ENCODE measurements at places on chromosomes 6 and 20.
A peak's percentile ranks its signal among the peaks of the same experiment; 100 is the strongest.

GRCh38 chr6:119073307-119074051, 5.0 kb downstream of the FAM184A start:
- DNase-seq: no peak

- no peak for DNase-seq
Observed at GRCh38 chr6:158357570-158358216, 45.4 kb downstream of the TULP4 start.

DNA sequence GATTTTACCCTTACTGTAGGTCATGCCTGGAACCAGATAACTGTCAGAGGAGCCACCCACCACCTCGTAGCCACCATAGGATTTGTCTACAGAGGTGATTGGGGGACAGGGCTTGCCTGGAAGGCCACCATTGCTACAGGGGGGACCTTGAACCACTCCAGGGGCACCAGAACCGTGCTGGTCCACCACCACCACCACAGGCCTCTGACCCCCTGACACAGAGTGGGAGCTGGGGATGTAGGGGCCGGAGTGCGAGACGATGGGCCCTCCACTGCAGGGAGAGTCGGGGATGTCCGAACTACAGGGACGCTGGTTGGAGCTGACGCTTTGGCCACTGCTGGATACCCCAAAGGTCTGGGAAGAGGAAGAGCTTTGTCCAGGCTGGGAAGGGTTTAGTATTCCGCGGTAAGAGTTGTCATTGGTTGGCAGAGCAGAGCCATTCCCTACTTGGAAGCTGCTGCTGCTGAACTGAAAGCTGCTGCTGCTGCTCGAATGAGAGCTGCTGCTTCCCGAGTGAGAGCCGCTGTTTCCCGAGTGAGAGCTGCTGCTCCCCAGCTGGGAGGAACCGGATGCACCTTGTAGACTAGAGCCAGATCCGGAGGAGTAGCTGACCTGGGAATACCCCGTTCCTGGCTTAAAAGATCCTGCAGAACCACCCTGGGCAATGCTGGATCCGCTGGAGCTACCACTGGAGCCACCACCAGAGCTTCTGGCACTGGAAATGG, 2.2 kb downstream of the PSORS1C1 start:
- DNase-seq: no peak

DNA sequence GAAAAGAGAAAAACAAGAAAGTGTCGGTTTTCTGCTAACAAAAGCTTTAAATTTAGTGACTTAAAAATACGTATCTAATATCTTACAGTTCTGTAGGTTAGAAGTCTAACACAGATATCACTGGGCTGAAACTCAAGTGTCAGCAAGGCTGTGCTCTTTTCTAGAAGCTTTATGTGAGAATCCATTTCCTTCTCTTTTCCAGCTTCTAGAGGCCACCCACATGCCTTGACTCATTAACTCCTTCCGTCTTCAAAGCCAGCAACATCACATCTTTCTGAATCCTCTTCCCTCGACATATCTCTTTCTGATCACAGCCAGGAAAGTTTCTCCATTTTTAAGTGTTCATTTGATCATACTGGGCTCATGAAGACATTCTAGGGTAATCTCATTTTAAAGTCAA, 262.0 kb downstream of the MAFB start:
- DNase-seq: no peak

DNA sequence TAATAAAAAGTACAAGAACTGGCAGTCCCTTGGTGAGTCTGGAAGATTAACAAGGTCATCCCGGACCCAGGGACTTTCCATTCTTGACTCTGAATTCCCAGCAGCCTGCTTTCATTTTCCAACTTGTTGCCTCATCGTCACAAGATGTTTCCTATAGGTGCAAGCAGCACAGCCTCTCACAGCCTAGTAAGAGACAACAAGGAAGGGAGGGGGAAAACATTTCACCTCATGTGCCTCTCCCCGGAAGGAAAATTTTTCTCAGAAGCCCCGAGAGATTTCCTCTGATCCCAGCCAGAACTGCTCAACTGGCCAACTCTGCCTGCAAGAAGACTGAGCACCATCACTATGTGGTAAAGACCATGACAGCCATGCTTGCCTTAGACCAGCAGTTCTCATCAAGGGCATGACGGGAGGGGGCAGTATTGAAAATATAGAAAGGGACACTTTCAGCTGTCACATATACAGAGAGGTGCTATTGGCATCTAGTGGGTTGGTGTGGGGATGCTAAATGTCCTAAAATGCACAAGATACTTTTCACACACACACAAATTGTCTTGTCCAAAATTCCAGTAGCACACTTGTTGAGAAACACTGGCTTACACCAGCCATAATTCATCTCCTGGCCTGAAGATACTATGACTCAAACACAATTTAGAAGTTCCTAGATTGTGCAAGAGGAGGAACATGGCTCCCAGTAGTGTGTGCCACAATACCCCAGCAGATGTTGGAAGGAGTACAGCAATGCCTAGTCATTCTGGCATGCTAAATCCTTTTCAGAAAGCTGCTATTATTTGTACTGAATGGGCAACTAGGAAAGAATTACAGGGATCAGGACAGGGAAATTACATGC, 10.8 kb upstream of the WTAP start:
- no peak for DNase-seq

DNA sequence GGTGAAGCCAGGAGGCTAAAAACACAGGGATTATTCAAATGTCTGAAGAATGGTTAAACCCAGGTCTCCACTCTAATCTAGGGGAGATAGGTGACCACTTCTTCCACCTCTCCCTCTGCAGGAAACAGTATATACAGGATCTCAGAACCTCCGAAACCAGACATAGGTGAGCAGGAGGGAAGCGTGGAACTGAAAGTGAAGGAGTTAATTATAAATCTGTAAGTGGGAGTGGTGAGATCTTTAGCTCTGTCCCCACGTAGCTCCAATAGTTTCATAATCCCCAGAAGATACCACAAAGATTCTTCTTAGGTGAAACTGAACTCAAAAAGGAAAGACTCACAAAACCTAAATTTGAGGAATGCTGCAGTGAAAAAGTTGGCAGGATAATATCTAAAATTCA, 76.8 kb downstream of the THEMIS start:
- no peak for DNase-seq

DNA sequence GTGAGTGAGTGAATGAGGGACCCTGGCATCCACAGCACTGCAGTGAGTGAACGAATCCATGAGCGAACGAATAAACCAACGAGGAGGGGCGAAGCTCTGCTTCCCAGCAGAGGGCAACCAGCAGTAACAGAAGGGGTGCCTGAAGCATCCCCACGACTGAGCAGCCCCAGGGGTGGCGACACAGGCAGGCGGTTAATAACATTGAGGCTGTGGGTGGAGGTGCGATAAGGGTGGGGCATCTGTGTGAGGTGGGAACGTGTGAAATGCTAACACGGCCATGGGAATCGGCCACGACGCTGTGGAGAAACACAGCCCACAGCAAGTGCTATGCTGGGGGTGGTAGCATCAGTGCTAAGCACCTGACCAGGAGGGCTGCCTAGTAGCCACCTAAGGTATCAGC, 75.9 kb downstream of the TAF4 start:
- DNase-seq: no peak

GRCh38 chr20:62964700-62965099, 12.2 kb downstream of the SLC17A9 start:
- DNase-seq: no peak

GRCh38 chr6:137299681-137300080, 80.5 kb upstream of the IFNGR1 start:
- DNase-seq: no peak

GRCh38 chr6:30044630-30045029, 16.4 kb upstream of the POLR1H start:
- no peak for DNase-seq

- no peak for DNase-seq
Observed at GRCh38 chr6:87068795-87069194, 26.1 kb downstream of the CGA start.

DNA sequence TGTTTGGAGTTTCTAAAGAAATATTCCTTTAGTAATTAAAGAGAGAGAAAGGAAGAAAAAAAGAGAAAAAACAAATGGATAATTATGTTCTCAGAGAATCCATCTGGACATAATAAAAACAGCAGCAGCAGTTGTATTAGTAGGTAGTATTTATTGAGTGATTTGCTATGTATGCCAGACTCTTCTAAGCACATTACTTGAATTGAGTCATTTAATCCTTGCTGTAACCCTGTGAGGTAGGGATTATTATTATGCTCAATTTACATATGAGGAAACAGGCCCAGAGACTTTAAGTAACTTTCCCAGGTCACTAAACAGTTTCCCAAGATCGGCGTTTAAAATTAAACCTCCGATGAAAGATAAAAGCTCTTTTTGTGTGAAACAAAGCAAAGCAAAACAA, 238.8 kb downstream of the TSHZ2 start:
- DNase-seq: no peak

DNA sequence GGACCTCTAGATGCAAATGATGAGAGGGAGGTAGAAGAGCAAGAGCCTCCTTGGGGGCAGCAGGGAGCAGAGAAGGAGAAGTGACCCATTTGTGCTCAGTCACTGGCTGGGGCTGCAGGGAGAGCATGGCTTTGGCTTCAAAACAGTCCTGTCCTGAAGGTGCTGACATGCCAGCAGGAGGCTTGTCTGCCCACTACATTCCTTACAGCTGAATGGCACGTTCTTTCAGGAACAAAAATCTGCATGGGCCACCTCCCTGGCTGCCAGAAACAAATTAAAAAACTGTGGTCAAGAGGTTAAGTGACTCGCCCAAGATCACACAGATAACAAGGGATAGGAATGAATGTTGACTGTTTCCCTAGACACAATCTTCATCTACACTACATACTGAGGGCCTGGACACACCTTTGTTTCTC, 188.8 kb downstream of the HIVEP2 start:
- no peak for DNase-seq

DNA sequence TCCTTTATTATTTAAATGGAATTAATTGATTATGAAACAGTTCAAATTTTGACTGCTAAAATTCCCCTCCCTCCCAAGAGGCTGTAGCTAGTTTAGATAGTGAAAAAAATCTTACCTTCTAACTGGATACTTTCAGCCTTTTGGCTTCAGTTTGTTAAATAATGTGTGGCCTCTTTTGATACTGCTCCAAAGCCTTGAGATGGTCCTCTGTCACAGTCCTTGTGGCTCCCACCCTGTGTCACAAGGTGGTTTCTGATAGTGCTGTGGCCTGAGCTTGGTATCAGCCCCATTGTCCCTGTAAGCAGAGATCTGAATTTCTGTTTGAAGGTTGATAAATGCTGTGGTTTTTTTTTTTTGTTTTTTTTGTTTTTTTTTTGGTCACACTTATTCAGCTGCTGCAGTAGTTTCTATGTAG, 20.8 kb downstream of the PANK2 start:
- DNase-seq: no peak

DNA sequence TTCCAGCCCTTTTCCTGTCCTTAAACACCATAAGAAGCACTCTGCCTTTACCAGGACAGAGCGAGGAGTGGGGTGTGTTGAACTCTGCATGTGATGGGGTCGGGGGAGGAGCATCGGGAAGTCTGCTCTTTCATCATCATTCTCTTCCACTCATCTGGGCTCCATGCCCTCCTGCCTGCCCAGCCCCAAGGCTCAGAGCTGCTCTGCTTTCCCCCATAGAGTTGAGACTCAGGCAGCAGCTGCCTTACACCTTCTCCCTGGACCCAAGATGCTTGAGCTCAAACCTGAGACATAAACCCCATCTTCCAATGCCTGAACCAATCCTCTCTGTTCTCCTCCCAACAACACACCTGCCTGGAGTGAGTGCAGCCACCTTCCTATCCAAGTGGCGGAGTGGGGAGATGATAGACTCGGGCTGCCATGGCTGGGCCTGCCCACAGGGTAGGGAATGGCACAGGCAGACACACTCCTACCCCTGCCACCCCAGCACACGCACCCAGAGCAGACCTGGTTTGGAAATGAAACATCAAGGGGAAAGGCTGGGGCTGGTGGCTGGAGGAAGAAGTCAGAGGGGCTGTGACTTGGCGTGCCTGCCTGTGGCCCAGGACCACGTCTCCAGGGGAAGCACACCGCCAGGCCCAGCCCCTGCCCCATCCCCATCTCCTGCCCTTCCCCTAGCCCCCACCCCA, 28.4 kb downstream of the TFEB start:
- DNase-seq: no peak

DNA sequence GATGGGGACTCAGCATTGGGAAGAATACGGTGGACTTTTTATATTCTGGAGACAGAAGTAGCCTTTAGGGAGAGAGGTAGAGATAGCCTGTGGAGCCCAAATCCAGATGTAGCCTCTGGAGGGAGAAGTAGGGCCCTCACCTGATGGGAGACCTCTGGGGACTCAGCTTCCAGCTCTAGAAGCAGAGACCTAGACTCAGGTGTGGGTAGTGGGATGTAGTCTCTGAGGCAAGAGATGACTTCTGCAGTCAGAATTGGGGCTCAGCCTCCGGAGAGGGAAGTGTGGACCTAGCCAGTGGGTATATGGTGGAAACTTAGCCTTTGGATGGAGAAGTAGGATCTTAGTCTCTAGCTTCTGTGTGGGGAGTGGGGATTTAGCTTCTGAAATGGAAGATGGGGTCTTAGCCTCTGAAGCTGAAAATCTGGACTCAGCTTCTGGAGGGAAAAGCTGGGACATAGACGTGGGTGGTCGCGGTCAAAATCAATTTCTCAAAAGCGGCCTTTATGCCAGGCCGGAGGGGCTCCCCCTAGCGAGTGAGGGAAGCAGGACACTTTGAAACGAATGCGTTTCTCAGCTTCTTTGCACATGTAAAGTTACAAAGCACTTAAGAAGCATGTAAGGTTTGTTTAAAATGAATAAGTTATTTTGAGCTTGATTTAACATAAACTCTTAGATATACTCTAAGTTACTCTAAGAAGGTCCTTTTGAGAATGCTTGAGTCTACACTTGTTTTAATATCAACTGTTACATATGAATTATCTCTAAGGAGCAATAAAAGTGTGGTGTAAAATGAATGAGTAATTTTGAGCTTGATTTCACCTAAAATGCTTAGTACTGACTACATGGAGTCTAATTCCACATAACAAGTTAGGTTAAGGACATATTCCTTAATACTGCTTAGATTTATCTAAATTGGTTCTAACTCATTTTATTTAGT, 12.9 kb upstream of the ZNF343 start:
- peak; percentile 45 for DNase-seq

GRCh38 chr20:44074252-44075151, 112.5 kb downstream of the JPH2 start:
- DNase-seq: no peak
